Hematopoietic multipotent progenitor cell treated with erythropoietin and hydrocortisone succinate and interleukin-3 and kit ligand, for 17 days (in vitro differentiated cells): ENCODE measurements at places on chromosomes 11 and 22.

GRCh38 chr22:19455585-19456370 lies 8.3 kb upstream of the C22orf39 start:
- DNase-seq, result no peak

- no peak for DNase-seq
Observed at GRCh38 chr22:44468973-44469372, 29.1 kb downstream of the RTL6 start.

- DNase-seq, result no peak
Observed at GRCh38 chr22:23822101-23822671, 16.6 kb downstream of the DERL3 start.

- no peak for DNase-seq
Observed at GRCh38 chr11:113151521-113151920, 162.9 kb upstream of the TTC12 start.

DNA sequence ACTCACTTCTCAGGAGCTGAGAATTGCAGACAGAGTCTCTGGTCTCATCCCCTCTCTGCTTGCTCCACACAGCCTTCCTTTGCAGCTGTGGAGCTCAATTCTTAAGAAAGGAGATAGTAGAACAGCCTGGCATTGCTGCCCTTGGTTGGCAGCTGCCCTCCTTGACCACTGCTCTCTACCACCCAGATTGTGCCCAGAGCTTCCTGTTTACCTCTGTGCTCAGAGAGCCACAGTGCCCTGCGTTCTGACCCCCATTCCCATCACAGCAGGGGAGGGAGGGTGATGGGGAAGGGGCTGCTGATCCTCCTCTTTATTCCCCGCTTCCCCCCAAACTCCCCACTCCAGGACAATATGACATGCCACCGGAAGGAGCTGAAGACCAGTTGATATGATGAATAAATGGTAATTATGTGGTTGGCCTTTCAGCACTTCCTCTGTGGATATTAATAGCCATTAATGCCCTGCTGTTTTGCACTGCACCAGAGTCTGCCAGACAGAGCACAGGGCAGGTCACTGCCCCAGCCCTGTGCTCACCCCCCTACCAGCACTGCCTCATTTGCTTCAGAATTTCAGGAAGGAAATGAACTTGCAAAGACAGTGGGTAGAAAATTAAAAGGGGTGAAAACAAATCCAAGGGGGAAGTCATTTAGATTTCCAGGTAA lies 426.8 kb upstream of the CADM1 start:
- no peak for DNase-seq

GRCh38 chr11:61446211-61446651 lies 16.3 kb downstream of the SDHAF2 start:
- peak; percentile 91 for DNase-seq

DNA sequence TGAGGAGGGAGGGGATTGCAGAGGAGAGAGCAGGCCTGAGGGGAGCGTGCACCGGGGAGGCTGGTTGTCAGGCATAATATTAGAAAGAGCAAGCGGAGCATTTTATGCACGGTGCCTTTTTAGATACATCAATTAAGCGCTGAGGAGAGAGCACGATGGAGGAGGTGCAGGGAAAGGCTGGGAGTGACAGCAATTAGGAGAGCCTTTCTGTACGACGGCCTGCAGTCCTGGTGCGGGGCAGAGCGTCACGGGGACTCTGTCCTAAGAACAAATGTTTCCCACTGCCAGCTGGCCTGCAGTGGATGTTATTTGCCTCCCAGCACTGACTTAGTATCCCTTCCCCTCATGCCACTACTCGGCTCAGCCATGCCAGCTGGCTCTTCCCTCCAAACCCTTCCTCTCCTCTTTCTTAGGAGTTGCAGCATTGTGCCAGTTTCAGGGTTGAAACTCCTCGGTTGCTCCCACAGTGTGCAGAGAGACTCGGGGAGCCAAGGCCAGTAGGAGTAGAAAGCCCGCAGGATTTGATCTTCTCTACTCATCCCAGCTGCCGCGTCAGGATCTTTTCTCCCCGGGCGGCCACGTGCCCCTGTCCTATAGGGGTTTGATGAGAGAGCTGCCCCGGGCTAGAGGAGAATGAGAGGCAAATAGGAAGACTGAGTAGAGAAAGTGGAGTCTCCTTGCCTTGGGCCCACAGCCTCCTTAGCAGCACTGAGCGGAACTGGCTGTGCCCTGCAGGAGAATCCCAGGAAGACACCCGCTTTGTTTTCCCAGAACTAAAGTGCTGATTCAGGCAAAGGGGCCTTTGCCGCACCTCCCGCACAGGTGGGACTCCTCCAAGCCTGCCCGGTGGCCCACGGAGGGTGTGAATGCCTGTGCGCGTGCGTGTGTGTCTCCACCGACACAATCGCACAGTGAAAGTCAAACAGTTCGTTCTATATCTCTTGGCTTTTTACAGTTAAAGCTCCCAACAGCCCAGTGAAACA lies 875.3 kb downstream of the NTM start:
- DNase-seq, result no peak

GRCh38 chr11:105357764-105358163 lies 218.2 kb upstream of the CARD18 start:
- DNase-seq, result no peak

DNA sequence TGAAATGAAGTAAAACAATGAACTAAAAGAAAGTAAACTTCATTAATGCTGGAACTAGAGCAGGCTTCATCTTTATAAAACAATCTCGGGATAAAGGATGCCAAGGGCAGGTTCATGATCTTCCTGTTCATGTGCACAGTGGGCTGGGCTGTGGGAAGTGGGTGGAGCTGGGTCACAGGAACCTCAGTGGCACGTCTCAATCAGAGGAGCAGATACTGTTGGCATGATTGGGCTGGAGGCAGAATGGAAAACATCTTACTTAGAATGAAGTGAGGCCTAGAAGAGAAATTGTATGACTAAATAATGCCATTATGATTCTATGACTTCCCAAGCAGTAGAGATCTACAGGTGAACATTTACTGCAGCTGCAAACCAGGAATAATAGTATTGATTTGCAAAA lies 45.4 kb upstream of the CALCB start:
- no peak for DNase-seq

GRCh38 chr11:70068950-70069349 lies 9.2 kb upstream of the ANO1 start:
- DNase-seq, result no peak

GRCh38 chr11:134861490-134862104 lies 449.6 kb upstream of the B3GAT1 start:
- DNase-seq, result no peak

DNA sequence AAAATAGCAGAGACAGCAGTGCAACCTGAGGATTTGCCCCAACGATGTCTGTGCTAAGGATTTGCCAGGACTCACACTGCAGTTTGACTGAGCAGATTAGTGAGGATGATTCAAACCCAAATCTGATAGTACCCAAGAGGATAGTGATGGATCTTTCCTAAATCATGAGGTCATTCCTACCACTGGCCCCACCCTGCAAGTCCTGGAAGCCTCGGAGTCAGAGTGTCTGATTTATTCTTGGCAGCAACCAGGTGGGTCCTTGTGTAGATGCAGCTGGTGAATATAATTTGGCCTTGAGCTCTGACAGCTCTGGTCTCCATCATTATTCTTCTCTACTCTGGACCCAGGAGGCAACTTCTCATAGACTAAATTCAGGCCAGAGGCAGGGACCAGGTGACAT lies 179.3 kb upstream of the RAG2 start:
- no peak for DNase-seq

DNA sequence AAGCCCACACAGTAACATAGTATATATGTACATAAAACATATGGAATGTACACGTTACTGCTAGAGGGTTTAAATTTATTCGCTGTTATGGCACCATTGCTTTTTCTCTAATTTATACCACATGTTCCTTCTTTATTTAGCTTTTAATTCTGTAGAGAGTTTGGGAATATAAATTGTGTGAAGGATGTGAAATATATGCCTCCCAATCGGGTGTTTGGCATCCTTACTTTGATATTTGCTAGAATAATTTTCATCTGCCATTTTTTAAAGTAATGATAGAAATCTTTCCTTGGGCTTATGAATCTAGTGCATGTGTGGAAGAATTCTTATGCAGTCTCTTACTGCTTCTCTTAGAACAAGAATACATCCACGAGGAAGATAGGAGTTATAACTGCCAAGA lies 509.8 kb upstream of the RAG2 start:
- DNase-seq, result no peak

DNA sequence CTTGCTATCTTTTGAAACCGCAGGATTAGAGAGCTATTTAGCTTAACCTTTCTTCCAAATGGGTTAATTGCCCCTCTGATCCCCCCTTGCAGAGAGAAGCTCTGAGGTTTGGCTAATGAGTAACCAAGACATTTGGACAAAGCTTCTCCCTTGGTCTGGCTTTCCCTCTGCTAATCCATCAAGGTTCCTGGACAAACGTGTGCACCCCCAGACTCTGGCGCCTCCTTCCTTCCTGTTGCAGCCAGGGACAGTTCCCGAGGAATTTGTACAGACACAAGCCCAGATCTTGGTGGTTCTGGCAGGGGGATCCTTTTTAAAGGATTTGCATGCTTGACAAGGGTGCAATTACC lies 1.6 kb downstream of the KIAA1671 start:
- DNase-seq, result no peak

DNA sequence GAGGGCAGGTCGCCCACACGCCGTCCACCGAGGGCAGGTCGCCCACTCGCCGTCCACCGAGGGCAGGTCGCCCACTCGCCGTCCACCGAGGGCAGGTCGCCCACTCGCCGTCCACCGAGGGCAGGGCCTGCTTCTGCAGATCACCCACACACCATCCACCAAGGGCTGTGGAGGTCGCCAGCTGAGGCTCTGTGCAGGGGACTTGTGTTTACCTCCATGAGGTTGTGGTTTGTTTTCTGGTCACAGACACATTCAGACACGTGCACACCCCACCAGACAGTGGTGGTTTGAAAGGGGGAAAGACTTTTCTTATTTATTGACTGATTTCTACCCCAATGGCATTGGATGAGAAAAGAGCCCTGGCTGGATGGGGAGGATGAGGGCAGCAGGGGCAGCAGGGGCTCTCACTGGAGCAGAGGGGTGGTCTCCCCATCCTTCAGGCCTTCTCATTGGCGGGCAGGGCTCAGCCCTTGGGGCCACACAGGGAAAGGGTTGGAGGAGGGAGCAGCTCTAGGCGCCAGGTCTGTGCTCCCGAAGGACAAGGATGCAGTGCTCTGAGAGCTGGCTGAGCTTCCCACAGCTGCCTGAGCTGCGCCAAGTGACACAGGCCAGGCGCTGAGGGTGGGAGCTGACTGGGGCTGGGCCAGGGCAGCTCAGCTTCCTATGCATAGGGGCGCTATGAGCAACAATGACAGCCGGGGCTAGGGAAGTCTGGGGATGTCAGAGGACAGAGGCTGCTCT lies 252.6 kb upstream of the B3GAT1 start:
- DNase-seq, result no peak

DNA sequence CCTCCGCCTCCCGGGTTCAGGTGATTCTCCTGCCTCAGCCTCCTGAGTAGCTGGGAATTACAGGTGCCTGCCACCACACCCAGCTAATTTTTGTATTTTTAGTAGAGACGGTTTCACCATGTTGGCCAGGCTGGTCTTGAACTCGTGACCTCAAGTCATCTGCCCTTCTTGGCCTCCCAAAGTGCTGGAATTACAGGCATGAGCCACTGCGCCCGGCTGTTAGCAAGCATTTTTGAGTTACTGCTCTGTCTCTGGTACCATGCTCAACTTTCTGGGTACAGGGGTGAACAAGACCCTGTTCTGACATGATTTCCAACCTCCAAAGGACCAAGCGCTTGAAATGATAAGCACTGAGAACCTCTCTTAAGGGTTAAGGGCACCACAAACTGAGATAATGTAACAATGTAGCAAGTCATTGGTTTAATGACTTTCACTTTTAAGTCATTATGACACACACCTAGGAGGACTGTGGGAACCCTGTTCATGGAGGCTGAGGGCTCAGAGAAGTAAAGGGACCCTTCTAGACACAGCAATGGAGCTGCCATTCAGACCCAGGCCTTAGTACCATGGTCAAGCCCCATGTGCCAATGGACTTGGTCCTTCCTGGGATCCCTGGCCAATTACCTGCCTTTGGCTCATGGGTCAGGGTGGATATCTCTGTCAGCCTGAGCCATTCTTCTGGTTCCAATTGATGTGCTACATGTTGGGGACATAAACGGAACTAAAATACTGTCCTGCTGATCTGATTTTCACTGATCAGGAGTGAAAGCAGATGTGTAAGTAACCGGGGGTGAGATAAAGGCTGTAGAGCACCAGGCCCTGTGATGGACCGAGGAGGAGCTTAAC lies 11.6 kb downstream of the SLC3A2 start:
- DNase-seq, result no peak

GRCh38 chr11:78418584-78419211 lies 1.1 kb upstream of the GAB2 start:
- no peak for DNase-seq

DNA sequence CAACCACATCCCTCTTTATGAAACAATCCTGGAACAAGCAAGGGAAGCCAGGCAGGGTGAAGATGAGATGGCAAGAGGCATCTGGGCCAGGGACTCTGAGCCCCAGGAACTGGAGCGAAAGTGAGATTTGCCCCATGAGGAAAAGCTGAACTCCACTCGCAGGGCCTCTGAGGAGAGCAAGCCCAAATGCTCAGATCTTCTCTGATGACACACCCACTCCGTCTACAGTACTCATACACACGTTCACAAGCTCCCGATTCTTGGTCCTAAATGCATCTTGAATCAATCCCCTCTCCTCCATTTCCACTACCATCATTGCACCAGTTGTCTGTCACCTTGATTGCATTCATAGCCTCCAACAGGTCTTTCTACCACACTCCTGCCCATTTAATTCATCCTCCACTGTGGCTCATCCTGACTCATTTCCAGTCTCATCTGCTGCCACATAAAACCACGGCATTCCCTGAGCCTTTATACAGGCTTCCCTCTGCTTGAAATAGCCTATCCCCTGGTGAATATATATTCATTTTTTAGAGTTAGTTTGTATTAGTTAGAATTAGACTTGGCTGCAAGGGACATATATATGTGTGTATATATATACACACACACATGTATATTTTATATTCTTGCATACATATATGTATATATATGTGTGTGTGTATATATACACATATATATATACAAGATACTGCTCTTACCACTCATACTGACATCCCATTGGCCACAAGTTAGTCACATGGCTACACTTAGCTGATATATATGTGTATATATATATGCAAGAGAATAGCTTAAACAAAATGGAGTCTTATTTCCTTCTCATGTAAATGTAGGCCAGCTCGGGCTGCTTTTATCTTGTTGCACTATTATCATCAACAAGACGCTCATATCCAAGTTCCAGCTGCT lies 1.4 kb upstream of the APOA5 start:
- DNase-seq, result no peak
